ENCODE measurements at places on chromosomes 1 and 21.

DNA sequence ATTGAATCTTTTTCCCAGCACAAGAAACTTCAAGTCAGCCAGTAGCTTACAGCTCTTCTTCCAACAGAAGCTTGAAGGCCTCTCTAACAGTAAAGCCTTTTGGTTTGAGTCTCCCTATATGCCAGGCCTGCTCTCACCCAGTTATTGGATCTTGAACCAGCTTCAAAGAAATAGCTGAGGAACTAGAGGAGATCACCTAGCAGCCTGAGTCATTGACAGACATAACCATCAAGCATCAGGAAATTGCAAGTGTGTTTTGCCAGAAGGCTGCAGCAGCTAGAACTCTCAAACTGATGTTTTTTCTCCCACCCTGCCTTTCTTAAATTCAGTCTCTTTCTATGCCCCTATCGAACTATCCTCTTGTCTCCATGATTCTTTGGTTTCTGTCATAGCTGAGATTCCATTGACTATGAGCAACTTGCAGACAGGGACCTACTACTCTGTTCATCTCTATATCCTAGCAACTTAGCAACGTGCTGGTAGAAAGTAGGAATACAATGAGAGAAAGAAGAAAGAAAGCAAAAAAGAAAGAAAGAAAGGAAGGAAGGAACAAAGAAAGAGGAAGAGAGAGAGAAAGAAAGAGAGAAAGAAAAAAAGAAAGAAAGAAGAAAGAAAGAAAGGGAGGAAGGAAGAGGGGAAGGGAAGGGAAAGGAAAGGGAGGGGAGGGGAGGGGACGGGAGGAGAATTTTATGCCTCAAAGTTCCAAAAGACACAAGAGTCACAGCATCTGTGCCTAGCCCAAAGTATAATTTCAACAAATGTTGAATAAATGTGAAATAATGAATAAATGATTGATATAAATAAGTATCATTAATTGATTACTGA, 60.0 kb upstream of the FGGY start:
- DNase-seq = no peak

DNA sequence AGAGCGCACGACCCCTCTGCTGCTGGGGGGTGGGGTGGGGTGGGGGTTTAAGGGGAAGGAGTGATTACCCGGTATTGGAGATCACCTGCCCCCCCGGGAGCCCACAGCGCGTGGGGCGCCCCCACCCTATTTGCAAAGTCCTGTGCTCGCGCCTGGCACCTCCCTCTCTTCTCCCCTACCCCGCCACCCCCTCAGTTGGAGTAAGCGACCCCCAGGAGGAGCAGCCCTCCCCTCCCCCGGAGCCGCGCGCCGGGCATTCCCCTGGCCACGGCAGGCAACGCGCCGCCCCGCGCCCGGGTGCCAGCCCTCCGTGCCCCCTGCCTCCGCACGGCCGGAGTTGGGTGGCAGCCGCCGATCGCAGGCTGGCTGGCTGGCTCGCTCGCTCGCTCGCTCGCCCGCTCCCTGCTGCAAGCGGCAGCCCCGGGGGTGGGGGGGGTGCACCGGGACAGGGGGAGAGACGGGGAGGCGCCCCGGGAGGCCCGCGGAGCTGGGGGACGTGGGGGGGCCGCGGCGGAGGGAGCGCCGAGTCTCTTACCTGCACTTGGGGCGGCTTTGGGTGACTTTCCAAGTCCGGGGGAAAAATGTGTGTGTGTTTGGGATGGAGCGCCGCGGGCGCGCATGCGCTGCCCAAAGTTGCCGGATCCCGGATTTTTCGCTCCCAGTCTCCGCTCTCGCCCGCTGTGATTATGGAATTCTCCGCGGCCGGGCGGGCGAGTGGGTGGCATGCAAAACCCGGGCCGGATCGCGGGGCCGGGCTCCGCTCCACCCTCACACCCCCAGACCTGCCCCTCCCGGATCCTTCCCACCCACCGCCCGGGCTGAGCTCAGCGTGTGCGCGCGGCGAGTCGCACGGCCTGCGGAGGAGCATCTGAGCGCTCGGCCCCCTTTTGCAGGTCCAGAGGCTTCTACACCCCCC, at the start of gene CASZ1:
CASZ1 (minus strand) TSS at position 618 of the 916 bp plus-strand sequence. CDS start 102,757 bp downstream, outside the sequence.
- peak; percentile 49 for DNase-seq

- DNase-seq = no peak
These were observed 13.7 kb downstream of the UBR4 start for GRCh38 chr1:19196331-19196730.

DNA sequence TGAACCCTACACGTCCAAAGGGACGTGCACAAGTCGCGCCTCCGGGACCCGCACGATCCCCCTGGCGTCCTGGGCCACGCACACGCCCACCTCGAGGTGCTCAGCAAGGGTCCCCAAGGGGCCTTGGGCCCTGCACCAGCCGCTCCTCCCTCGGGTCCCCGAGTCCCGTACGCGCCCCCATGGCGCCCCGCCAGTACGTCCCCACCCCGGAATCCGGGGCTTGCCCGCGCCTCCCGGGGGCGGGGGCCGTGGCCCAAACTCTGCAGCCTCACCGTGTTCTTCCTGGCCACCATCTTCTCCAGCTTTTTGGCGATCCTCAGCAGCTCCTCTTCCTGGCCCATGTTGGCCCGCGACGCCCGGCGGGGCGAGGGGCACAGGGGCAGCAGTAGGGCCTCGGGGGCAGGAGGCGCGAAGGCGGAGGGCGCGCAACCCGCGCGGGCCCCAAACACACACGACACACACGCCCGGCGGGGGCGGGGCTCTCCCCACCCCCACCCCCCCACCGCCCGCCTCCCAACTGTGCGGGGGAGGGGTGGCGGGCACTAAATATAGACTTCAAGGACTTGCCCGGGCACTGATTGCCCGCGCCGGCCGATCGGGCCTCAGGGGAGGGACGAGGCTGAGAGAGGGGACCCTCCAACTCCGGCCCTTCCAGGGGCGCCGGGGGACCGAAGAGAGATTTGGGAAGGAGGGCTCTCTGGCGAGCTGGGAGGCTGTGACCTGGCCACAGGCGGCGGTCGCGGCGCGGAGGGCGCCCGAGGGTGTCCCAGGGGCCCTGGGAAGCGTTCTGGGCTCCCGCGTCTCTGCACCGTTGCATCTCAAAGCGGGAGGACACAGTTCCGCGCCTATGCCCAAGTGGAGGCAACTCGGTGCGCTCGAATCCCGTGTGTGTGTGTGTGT, at the start of gene TCEA3:
TCEA3 (minus strand) TSS at position 456 of the 900 bp plus-strand sequence; CDS start at position 341, 115 bp downstream.
- no peak for DNase-seq

DNA sequence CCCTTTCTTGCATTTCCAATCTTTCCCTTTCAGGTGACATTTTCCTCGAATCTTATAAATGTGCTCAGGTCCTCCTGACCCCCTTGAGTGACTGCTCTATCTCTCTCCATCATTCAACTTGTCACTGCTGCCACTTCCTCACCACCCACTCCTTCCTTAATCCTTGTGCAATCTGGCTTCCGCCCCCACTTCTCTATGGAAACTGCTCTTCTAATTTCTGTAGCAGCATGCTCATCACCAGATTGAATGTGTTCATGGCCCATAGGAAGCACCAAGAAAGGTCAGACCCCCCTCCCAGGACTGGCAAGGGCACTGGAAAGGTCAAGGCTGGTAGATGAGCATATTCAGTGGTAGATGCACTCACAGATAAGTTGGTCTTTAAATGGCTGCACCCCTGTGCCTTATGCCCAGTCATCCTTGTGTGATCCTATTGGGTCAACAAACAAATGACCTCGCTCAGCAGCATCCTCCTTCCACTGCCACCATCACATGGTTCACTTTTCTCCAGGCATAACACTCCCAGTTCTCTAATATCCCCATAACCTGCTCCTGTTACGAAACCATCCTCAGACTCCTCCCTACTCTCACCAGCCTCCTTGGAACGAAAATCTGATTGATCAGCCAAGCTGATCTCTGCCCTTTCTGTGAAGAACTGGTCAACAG, 288.5 kb upstream of the POU3F1 start:
- no peak for DNase-seq

DNA sequence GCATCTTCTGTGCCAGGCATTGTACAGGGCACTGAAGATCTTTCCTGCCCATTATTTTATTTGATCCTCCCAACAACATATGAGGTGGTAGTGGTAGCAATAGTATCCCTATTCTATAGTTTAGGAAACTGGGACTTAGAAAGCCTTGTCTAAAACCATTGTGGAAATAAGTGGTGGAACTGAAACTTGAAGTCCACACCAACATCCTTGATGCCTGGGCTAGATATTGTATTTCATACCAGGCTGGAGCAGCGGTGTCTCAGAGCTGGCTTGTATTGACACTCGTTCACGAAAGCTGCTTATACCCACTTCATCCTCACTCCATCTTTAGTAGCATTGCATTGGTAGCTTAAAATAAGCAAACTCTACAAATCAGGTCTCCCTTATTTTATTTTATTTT, 9.7 kb upstream of the CTSS start:
- no peak for DNase-seq

GRCh38 chr1:203871114-203871880, 9.9 kb downstream of the SNRPE start:
- peak; percentile 68 for DNase-seq

DNA sequence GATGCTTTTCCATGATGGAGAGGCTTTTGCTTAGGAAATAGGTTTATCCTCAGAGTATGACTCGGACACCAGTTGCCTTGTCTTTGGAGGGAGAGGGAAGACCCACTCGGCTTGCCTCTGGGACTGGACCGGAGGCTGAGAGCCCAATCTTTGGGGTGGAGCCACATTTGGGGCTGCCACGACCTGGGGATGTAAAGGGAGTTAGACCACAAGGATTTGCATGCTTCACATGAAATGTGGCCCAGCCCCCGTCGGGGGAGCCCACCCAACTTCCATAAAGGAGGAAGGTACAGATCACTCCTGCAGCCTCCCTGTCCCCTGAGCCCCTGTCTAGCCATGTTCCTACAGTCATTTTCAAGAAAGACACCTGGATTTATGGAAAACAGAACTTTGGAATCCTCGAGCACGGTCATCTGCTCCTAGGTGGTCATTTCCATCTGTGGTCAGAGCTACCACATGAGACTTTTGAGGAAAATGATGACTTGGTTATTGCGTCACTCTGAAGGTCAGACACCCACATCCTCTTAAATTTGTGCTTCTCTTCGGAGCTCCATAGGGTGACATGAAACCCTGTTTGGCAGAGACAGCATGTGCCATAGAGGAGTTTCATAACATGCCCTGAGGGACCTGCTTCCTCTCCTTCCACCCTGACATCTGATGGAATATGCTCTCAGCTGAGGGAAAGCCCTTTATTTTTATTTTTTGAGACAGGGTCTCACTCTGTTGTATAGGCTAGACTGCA, 99.4 kb upstream of the SLC45A1 start:
- no peak for DNase-seq

GRCh38 chr1:101237229-101237837, 514 bp downstream of the S1PR1 start:
- DNase-seq = peak; percentile 33

GRCh38 chr1:206583707-206584648, 28.3 kb downstream of the EIF2D start:
- peak; percentile 59 for DNase-seq

DNA sequence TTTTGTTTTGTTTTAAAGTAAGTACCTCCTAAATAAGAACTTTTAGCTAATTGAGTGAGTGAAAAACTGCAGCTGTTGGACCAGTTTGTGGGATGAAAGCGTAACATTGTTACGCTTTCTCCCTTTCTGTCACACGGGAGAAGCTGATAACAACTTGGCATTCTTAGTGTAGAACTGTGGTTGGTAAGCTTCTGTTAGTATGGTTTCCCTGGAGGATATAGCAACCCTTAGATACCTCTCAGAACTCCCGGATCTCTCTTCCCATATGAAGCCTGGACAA, 98.2 kb downstream of the CACHD1 start:
- no peak for DNase-seq

- no peak for DNase-seq
These were observed 6.1 kb downstream of the NPPA start for GRCh38 chr1:11841245-11842153.

GRCh38 chr1:8122160-8122476, 96.0 kb upstream of the ERRFI1 start:
- DNase-seq = no peak

DNA sequence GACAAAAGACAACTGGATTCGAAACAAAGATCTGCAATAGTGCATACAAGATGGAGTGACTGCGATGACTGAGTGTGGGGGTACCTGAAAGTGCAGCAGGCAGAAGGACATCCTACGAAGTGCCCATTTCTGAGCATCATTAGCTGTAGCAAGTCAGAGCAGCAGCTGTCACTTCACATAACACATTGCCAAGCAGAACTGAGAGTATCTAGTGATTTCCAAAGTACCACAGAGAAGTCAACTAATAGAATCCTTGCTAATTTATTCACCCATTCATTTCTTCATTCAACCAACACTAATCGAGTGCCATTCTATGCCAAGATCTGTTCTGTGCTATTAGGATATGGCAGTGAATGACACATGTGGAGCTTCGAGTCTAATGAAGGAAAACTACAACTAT, 31.6 kb upstream of the CAMSAP2 start:
- no peak for DNase-seq

GRCh38 chr1:165350840-165351239, 5.7 kb downstream of the LMX1A start:
- no peak for DNase-seq

DNA sequence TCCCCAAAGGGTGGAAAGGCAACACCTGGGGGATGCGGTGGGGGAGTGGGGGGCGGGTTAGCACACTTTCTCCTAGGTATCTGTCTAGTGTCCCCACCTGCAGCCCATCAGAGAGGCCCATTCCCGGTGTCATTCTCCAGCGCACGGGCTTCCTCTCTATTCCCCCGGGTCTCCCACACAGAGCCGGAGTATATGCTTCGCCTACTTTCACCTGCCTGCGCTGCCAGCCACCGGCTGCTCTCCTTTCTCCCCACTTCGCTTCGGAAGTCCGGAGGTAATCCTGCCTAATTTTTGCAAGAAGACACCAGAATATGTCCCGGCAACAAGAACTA, 852 bp downstream of the RGS7 start:
- no peak for DNase-seq

DNA sequence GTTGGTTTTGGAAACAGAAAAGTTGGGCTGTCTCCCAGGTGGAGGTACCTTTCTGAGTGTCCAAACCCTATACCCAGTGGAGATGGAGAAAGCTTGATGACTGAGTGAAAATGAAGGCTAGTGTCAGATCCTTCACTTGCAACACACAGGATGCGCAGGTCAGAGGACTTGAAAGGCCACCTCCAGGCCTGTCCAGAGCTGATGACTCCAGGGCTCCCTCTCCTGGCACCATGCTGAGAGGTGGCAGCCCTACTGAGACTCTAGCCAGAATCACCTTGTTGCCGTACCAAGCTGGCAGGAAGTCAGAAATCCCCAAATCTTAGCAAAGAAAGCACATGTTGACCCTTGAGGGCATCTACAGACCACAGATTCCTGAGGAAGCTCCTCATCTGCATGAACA, 16.4 kb downstream of the KNCN start:
- DNase-seq = no peak

DNA sequence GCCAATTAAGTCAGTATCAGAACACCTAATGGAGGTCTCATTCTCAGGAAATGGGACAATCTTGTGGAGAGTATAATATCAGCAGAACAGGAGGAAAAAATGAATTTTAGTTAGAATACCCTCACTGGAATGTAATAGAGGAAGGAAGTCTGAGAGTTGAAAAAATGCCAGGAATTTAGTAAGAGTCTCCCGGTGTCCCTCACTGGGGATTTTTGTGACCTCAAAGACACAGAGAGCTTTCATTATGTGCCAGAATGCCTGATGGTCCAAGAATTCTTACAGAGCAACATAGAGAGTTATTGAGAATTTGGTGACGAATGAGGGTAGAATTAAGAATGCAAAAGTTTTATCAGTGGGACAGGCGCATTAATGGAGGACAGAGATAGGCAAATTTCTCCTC, 443.5 kb upstream of the B3GALT2 start:
- DNase-seq = no peak

- no peak for DNase-seq
These were observed 168.0 kb downstream of the CYYR1 start for GRCh38 chr21:26405071-26405470.
